ENCODE measurements at places on chromosomes 1 and 21.

- no peak for DNase-seq
These were observed 12.3 kb upstream of the MFAP2 start for GRCh38 chr1:16992675-16993074.

- no peak for DNase-seq
These were observed 236.8 kb upstream of the FMN2 start for GRCh38 chr1:239854922-239855321.

DNA sequence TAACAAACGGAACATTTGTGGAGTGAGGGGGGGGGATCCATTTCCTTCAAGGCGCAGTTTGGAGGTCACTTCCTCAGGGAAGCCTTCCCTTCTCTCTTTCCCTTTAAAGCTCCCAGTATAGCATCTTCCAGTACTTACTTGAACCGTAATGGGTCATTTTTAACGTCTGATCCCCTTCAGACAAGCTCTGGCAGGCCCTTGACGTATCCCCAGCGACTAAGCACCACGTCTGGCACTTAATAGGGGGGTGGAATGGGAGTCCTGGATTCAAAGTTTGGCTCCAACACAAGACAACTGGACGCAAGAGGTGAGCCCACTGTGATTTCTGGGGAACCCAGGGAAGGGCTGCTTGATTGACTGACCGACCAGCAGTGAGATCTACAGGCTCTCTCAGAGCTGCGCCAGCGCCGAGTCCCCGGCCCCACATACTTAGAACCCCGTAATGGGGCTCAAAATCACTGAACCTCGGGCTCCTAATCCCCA lies 441 bp downstream of the YARS1 start:
- DNase-seq, result no peak

GRCh38 chr1:214581785-214582184 lies 21.2 kb upstream of the CENPF start:
- no peak for DNase-seq

DNA sequence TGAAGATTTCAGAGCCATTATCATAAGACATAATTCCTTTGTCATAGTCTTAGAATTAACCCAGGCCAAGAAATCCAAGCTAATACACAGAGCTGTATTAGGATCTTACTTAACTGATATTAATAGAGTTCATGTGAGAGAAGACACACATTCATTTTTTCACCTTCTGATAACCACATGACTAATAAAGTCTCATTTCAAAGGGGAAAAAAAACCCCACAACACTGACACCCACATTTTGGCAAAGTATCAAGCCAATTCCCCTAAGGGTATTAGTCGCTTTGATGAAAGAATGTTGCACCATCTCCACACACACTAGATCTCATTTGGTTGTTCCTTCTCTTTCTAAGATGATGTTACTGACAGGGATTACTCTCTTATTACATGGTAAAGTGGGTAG lies 344.4 kb upstream of the ESRRG start:
- DNase-seq, result no peak

DNA sequence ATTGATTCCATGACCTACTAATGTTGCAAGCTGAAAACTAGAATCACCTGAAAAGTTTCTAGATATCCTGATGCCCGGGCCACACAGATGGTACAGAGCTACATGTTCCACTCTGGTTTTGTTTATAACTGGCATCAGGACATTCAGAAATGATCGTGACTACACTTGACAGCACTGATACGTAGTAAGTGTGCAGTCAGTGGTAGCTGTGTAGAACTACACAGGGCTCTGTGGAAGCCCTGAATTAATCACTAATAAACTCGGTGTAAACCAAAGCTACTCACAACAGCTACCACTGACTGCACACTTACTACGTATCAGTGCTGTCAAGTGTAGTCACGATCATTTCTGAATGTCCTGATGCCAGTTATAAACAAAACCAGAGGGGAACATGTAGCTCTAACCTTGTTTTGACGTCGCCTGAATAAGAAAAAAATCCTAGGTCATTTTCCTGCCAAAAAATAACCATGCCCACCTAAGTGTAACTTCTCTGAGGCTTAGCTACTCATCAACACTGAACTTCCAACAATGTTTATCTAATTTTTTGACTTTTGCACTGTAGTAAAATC lies 149.7 kb downstream of the TGFBR3 start:
- DNase-seq, result no peak

DNA sequence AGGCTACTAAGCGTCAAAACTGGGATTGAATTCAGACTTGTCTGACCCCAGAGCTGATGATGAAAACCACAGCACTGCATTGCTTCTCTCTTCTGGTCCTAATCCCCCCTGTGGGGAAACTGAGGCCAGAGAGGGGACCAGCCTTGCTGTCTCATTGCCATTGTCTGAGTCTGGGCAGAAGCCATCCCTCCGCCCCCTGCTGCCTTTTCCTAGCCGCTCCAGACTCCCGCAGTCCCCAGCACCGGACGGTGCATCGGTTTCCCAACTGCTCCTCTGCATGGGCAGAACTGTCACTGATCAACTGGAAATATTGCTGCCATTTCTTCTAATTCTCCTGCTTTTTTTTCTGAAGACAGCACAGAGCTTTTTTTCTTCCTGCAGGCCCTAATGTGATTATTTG lies 157.4 kb downstream of the ACTL8 start:
- no peak for DNase-seq

DNA sequence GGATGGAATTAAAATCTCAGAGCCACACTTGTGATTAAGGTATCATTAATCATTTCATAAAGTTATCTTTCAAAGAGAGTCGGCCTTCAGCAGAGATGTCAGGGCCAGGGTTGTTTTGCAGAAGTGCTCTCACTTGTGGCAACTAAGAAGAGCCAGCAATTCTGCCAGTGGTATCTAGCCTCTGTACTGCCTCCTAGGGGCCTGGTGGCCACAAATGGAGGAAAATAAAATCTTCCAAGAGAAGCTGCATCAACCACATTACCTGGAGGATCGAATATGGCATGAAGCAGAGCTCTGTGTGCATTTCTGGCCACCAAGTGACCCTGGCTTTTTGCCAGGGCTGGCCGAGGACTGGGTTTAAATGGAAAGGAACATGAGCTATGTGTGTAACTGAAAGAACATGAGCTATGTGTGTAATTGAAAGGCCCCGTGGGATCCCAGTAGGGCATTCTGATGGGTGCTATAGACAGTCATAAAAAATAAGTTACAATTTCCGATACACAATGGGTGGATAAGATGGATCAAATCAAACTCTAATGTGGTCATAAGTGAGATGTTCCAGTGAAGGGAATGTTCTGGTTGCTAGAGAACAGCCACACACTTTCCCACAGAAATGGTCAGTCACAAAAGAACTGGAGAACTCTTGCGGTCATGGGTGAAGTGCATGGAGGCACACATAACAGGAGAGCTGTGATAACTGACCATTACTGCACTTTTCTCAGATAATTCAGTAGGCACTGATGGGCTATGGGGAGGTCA lies 335.8 kb downstream of the CAMTA1 start:
- no peak for DNase-seq

- DNase-seq, result no peak
These were observed 43.5 kb downstream of the UBASH3A start for GRCh38 chr21:42447182-42447581.

Data from stimulated activated CD8-positive, alpha-beta memory T cell treated with anti-CD3 and anti-CD28 coated beads, Interleukin-4, amount 100 ng/mL, for 4 hours (primary cell).